ENCODE measurements at places on chromosomes 5 and 9.

DNA sequence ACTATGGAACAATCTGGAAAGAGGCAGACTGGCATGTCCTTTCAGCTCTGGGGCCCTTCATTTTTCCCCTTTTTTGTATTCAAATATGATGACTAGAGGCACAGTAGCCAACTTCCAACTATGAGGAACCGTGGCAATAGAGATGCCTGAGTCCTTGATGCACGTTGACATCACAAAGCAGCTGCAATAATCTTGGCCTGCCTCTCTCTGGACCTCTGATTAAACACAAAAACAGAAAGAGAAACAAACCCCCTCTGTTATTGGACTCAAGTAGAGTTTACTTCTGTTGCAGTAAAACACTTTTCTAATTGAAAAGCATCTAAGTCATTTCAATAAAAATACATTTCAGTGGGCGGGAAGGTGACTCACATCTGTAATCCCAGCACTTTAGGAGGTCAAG, 122.2 kb upstream of the GRAMD2B start:
- no peak for DNase-seq

DNA sequence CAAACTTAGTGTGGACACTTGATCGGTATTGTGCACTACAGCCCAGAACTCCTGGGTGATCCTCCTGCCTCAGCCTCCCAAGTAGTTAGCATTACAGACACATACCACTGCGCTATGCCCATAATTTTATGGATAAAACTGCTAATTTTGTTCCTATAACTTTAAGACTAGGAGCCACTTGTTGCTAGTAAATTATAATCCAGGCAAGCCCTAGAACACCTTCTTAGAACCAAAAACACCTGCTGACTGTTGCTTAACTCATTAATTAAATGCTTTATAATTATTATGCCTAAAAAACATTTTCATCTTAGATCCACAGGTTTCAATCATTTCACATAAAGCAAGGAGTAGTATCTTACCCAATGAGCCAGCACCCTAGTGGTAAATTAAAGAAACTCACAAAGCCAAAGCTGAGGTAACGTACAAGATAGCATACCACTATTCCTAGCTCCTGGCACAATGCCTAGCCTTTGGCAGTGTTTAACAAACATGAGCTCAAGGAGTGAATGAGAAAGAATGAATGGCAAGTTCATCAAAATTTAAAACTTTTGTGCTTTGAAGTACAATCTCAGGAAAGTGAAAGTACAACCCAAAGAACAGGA, 5.4 kb downstream of the MRPS27 start:
- no peak for DNase-seq

- no peak for DNase-seq
Measured at GRCh38 chr9:75889977-75890471, 449 bp upstream of the PCSK5 start.

- no peak for DNase-seq
Measured at GRCh38 chr9:93270976-93271375, 87.0 kb downstream of the WNK2 start.

- no peak for DNase-seq
Measured at GRCh38 chr5:21452449-21452848, 1400.7 kb downstream of the CDH12 start.

- DNase-seq: no peak
Measured at GRCh38 chr5:65858316-65858715, 68.1 kb upstream of the ERBIN start.

- DNase-seq: no peak
Measured at GRCh38 chr5:132629230-132629944, 28.6 kb upstream of the IL13 start.

- DNase-seq: no peak
Measured at GRCh38 chr5:134136771-134137170, 22.3 kb downstream of the TCF7 start.

DNA sequence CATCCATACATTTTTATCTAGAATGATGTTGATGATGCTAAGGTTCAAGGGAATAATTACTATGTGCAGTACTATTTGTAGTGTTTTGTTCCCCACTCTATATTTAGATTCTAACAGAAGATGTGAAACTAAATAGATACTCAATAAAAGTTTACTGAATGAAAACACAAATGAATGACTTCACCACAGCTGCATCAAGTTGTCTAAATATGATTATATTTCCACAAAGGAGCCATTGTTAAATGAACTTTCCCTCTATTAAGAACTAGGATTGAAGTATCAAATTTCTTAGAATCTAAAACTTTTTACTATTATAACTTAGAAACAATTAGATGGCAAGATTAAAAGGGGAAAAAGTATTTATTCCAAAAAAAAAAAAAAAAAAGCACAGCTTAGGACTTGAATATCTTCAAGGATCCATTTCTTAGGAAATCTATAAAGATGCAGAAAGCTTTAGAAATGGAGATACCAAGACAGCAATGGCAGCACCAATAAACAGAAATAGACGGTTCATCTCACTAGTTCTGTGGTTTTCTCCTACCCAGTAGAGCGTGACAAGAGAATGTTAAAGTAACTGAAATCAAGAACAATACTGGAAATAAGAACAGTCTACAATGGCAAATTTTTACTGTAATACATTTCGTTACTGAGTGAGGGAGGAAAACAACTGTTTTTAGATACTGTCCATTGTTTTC, 347.6 kb downstream of the EBF1 start:
- DNase-seq: no peak

DNA sequence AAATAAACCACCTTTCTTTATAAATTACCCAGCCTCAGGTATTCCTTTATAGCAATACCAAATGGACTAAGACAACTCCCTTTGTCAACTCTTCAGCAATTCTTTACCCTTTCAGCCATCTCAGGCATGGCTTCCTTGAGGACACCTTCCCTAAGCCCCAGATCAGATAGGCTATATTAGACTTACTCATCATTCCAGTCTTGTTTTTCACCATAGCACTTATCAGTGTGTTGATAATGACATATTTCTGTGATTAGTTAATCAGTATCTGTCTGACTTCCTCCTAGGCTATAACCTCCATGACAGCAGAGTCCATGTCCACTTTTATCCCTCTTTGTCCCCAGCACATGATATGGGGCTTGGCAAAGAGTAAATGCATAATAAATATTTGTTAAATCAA, 238.1 kb downstream of the ACTL7B start:
- no peak for DNase-seq

GRCh38 chr9:100473276-100474081, 530 bp downstream of the TMEFF1 start:
- no peak for DNase-seq

DNA sequence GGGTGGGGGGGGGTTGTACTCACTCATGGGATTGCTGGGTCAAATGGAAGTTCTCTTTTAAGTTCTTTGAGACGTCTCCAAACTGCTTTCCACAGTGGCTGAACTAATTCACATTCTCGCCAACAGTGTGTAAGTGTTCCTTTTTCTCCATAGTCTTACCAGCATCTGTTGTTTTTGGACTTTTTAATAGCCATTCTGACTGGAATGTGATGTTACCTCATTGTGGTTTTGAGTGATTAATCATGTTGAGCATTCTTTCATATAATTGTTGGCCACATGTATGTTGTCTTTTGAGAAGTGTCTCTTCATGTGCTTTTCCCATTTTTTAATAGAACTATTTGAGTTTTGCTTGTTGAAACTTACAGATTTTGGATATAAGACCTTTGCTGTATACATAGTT, 94.9 kb upstream of the PLPPR1 start:
- no peak for DNase-seq

- DNase-seq: no peak
Measured at GRCh38 chr5:107296572-107296971, 374.2 kb downstream of the EFNA5 start.

DNA sequence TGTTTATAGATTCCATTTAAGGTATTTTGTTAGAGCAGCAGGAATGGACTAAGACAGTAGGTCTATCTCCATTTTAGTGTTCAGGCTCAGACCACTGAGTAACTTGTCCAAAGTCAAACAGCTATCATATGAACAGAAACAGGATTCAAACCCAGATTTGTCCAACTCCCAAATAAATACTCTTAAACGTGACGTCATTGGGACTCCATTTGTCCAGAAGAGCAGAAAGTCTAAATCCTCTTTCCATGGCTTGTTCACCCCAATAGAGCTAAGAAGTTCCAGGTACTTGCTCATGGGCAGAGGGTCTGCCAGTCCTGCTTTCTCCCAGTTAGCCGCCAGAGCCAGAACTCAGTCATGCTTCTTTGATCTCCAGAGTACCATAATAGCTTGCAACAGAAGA, 16.3 kb upstream of the VLDLR start:
- DNase-seq: no peak

- DNase-seq: no peak
Measured at GRCh38 chr5:79544131-79544530, 30.2 kb upstream of the HOMER1 start.

DNA sequence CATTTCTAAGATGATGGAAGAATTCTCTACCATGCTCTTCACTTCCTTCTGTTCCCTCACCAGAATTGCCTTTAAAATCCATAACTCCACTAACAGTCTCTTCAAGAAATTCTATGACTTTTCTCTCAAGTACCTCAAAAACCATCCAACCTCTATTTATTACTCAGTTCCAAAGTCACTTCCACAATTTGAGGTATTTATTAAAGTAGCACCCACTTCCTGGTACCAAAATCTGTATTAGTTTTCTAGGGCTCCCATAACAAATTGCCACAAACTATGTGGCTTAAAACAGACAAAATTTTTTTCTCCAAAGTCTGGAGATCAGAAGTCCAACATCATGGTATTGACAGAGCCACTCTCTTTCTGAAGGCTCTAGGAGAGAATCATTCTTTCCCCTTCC, 4.9 kb upstream of the SPTLC1 start:
- DNase-seq: no peak

DNA sequence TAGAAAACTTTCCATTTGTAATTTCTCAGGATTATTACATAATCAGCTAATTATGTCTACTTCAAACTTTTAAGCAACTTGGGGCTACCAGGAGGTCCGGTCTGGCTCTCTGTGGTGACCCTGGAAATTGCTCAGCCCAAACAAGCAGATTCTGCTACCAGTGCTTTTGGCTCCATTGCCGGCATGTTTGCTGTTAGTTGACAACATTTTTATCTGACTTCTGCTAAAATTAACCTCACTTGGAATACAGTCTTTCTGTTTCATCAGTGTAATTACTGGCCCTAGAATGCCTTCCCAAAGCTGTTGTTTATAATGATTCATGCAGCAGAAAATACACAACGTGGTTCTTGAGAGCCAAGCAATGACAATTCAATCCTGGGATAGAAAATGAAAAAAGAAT, 38.5 kb upstream of the FAM81B start:
- DNase-seq: no peak

GRCh38 chr5:180594311-180595045, 3.2 kb upstream of the SCGB3A1 start:
- no peak for DNase-seq

DNA sequence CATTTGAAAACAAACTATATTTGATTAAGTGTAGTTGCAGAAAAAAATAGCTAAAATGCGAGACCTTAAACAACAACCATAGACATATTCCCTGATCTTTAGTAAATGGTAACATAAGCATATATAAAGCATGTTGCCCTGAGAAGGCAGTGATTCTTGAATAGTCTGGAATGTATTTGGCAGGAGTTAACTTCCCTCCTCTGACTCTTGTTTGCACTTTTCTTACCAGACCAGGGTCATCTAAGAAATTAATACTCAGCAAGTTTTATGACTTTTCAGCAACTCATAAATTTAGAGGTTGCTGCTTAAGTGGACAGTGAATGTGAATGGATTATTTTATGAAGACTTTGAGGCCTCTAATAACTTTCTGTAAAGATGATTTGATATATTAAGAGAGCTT, 55.3 kb upstream of the NUDT12 start:
- no peak for DNase-seq

- DNase-seq: no peak
Measured at GRCh38 chr9:80157561-80157983, 585.8 kb downstream of the TLE4 start.

- no peak for DNase-seq
Measured at GRCh38 chr9:4792054-4792571, 631 bp upstream of the RCL1 start.

DNA sequence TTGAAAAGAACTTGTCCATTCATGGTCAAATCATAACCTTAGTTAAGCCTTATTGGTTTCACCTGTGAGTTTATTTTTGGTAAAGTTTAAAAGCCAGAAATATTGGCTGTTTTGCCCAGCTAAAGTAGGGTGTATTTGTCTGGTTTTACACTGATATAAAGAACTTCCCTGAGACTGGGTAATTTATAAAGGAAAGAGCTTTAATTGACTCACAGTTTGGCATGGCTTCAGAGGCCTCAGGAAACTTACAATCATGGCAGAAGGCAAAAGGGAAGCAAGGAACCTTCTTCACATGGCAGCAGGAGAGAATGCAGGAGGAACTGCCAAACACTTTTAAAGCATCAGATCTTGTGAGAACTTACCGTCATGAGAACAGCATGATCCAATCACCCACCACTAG, 55.3 kb downstream of the JAKMIP2 start:
- no peak for DNase-seq

GRCh38 chr5:82802954-82803353, 274.2 kb downstream of the TMEM167A start:
- no peak for DNase-seq

- DNase-seq: no peak
Measured at GRCh38 chr9:96126321-96126881, 175.6 kb downstream of the HSD17B3 start.

DNA sequence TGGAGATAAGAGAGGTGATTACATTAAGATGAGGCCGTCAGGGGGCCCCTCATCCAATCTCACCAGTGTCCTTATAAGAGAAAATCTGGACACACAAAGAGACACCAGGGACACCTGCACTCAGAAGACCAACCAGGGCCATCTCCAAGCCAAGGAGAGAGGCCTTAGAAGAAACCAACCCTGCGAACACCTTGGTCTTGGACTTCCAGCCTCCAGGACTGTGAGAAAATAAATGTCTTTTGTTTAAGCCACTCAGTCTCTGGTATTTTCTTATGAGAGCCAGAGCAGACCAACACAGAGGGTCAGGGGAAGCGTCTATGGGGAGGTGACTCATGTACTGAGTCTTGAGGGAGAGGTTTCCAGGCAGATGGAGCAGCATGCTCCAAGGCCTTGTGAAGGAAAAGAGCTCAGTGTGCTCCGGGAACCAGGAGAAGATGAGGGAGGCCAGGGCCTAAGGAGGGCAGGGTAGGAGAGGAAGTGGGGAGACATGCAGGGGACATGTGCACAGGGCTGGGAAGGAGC, 5.4 kb downstream of the PHYKPL start:
- no peak for DNase-seq

GRCh38 chr9:129011761-129012181, 16.4 kb downstream of the SH3GLB2 start:
- no peak for DNase-seq

- no peak for DNase-seq
Measured at GRCh38 chr5:153350175-153350883, 140.1 kb upstream of the GRIA1 start.

- DNase-seq: no peak
Measured at GRCh38 chr9:125906144-125906543, 159.0 kb downstream of the PBX3 start.

DNA sequence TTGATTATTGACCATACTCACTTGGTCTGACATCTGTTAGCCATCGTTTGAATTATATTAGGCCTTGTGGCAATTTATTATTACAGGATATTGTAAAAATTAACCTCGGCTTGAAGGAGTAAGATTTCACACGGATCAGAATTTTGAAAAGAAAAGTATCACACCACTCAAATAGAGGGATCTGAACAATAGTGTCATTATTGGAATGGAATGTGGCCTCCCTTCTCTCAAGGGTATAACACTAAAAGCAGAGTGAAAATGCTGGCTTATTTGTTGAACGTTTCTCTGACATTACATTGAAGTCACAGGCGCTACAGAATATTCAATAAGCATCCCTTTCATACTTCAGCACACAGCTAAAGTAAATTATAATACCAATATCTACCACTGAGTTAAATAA, 509.3 kb downstream of the CTNND2 start:
- no peak for DNase-seq
